ENCODE measurements at places on chromosomes 7 and 10. TPM values are rescaled to one million over a fixed set of nuclear protein-coding genes. Genes with fewer than 3 reads are reported as not detected.

Gene ITPRID1
- 3.1 TPM for total RNA-seq

DNA sequence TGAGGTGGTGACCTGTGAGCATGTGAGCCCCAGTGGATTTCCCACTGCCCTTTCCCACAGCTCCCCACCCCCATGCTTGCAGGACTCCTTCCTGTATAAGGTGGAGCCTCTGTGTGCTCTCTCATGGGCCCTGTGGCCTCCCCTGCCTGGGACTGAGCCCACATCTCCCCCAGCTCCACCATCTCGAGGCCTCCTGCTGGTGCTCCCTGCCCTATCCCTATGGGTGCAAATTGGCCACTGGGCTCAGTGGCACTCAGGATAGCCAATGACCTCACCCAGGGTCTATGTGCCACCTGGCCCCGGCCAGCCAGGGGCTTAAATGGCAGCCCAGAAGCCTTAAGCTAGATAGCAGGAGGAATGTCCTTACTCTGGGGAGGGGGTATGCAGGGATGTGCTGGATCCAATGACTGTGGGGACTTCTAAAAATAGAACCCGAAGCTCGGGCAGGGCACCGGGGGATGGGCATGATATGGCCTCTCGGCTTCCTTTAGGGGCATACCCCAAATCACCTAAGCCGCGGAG lies 2.0 kb downstream of the LDB3 start:
- H3K27me3 ChIP-seq = peaks cover 4% of the 10 kb centered on the region
- H3K27ac ChIP-seq = no peak overlapping the region
- H3K36me3 ChIP-seq = no peaks in the 10 kb centered on the region
- no peak overlapping the region for H3K4me3 ChIP-seq
- DNase-seq = no peak

- no peak overlapping the region for H3K4me3 ChIP-seq
- DNase-seq = no peak
- H3K36me3 ChIP-seq = peaks cover 2% of the 10 kb centered on the region
- no peaks in the 10 kb centered on the region for H3K27me3 ChIP-seq
- H3K27ac ChIP-seq = no peak overlapping the region
Observed at GRCh38 chr7:491292-491957, 28.2 kb downstream of the PDGFA start.

DNA sequence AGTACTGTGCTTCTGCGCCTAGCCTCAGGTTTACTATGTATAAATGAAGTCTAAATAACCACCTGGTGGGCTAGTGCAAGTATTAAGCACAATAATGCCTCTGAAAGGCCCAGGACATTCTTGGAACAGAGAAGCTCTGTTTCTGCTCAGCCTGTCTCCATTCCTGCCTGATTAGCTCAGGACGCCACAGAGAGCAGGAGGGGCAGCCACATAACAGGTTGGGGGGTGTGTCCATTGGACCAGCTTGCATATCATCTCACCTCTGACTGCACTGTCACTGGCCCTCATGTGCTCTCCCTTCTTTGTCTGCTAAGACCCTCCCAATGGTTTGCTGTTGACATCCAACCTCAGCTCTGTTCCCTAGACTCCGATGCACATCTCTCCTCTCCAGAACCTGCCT lies 52.8 kb upstream of the IKZF1 start:
- no peak for DNase-seq
- H3K27ac ChIP-seq = no peak overlapping the region
- H3K4me3 ChIP-seq = no peak overlapping the region
- peaks cover 10% of the 10 kb centered on the region for H3K27me3 ChIP-seq
- H3K36me3 ChIP-seq = no peaks in the 10 kb centered on the region

DNA sequence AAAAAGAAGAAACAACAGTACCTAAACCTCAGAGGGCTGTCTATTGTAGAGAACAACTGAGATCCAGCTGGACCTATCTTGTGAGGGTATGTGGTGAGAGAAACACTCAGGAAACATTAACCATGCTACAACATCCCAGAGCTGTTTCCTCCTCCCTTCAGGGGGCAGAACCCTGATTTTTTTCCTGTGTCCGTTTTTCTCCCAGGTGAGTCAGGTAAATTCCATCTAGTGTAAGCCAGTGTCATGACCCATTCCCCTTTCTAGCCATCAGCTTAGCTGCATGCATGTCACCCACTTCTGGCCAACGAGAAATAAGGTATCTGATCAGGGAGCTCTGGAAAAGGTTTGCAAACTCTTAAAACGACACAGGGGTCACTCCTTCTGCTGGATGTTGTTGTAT lies 103.8 kb downstream of the DNMBP start:
- H3K27me3 ChIP-seq = no peaks in the 10 kb centered on the region
- H3K4me3 ChIP-seq = no peak overlapping the region
- no peak for DNase-seq
- peaks cover 27% of the 10 kb centered on the region for H3K36me3 ChIP-seq
- H3K27ac ChIP-seq = no peak overlapping the region

Gene TDRD1
- total RNA-seq = not detected

DNA sequence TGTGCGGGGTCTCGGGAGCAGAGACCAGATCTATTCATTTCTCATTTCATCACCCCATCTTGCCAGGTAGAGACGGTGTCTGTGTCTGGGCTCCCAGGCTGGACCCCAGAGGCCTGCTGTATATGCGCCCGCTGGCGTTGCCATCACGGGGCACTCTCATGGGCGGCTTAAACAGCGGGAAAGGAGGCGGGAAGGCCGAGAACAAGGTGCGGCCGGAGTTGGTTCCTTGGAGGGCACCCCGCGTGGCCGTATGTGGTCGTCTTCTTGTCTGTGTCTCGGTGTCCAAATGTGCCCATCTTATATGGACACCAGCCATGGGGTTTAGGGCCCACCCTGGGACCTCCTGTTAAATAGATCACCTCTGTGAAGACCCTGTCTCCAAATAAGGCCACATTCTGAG lies 2.1 kb upstream of the CFAP46 start:
- H3K4me3 ChIP-seq = no peak overlapping the region
- no peak overlapping the region for H3K27ac ChIP-seq
- no peak for DNase-seq
- H3K36me3 ChIP-seq = no peaks in the 10 kb centered on the region

- peaks cover 16% of the 10 kb centered on the region for H3K4me1 ChIP-seq
- H3K36me3 ChIP-seq = no peaks in the 10 kb centered on the region
- H3K27ac ChIP-seq = peak within 1 kb of the TSS; percentile 99
- H3K4me3 ChIP-seq = peak within 1 kb of the TSS; percentile 96
- no peaks in the 10 kb centered on the region for H3K27me3 ChIP-seq
- peak; percentile 91 for DNase-seq
Observed at GRCh38 chr7:129952653-129953560, at the start of gene UBE2H. Gene UBE2H, minus strand, starts transcription at chr7:129952960. Its CDS starts 405 bp downstream, at chr7:129952555.

Gene BBS9
- 22.8 TPM for total RNA-seq

GRCh38 chr7:37657816-37658215 lies 25.8 kb upstream of the GPR141 start:
- no peak overlapping the region for H3K27ac ChIP-seq
- no peak for DNase-seq
- H3K36me3 ChIP-seq = no peaks in the 10 kb centered on the region
- H3K27me3 ChIP-seq = no peaks in the 10 kb centered on the region
- peaks cover 7% of the 10 kb centered on the region for H3K4me1 ChIP-seq

Gene NCOA4
- 88.3 TPM for total RNA-seq

- H3K27ac ChIP-seq = no peak overlapping the region
- no peaks in the 10 kb centered on the region for H3K4me1 ChIP-seq
- DNase-seq = no peak
- H3K4me3 ChIP-seq = no peak overlapping the region
Observed at GRCh38 chr10:132229834-132230556, 43.2 kb downstream of the DPYSL4 start.

DNA sequence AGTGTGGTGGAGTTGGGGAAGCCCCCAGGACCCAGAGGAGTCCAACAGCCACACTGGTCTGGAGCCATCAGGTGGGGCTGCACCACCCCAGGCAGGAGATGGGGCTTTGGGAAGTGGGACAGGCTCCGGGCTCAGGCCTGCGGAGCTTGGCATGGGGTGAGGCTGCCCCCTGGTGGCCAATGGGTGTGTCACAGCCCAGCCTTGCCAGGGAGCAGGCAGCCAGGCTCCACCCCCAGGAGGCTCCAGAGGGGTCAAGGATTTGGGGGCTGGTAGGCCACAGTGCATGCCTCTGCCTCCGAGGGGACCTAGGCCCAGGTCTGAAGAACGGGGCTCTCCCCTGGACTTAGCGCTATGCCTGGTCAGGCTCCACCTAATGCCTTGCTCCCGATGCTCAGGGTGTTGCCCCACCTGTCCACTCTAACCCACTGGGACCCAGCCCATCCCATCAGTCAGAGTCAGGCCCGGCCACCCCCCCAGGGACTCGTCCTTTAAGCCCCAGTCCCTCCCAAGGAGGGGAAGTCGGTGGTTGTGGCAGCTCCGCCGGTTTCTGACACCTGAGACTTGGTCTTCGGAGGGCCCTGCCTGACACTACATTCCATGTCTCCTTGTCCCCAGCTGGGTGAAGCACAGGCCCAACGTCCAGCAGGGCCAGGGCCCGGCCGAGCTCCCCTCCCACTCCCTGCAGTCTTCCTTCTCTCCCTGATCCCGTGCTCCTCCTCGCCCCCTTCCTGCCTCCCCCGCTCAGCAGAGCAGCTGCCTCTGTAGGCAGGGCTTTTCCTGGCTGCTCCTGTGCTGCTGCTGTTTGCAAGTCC lies 11.3 kb upstream of the SAMD8 start:
- DNase-seq = peak; percentile 89
- no peaks in the 10 kb centered on the region for H3K27me3 ChIP-seq

DNA sequence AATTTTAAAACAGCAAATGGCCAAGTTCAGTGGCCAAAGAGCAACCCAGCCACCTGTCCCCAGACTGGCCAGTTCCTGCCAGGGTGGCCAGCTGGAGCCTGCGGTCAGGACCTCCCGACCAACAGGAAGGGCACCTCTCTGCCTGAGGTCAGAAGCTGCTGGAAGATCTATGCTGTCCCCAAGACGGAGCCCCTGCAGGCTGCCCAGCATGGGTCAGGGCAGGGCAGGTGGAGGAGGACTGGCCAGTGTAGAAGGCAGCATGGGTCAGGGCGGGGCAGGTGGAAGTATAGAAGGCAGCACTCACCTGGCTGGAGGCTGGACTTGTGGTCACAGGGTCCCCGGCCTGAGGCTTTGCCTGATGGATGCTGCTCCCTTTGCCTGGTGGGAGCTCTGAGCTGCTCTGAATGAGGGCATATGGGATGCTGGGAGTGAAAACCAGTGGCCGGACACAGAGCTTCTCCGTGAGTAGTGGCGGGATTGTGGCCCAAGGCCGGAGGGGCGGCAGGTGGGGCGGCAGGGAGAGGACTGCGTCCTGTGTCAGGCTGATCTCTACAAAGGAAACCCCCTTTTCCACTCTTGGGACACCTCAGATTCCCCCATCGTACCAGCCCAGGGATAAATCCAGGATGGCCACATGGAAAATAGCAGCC lies 229.2 kb downstream of the TCERG1L start:
- no peak overlapping the region for H3K4me3 ChIP-seq
- peaks cover 2% of the 10 kb centered on the region for H3K4me1 ChIP-seq
- H3K36me3 ChIP-seq = no peaks in the 10 kb centered on the region
- H3K27me3 ChIP-seq = peaks cover 30% of the 10 kb centered on the region
- no peak overlapping the region for H3K27ac ChIP-seq

Gene LRGUK
- total RNA-seq = 2.6 TPM

Gene CALML3
- total RNA-seq = not detected

Gene C10orf105
- not detected for total RNA-seq

Gene KAT6B
- total RNA-seq = 75.4 TPM

Gene UNCX
- total RNA-seq = not detected

GRCh38 chr7:36456138-36456537 lies 66.5 kb downstream of the ANLN start:
- peaks cover 10% of the 10 kb centered on the region for H3K4me1 ChIP-seq
- no peak for DNase-seq
- no peak overlapping the region for H3K27ac ChIP-seq
- H3K36me3 ChIP-seq = peaks cover 8% of the 10 kb centered on the region

DNA sequence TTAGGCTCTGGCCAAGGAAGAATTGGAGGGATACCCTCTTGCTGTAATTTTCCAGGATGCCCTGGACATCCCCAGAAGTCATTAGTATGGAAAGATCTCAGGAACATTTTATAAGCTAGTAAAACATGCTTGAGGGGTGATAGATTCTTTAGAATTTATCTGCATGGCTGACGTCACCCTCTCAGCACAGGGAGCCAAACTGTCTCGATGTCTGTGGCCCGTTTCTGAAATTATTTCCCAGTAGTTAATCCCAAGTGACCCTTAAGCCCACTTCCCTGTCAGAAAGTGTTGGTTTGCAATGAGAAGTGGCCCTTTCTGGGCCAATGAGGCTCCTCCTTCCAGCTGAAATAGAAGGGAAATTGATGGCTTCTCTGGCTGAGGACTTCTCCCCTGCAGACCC lies 184.5 kb upstream of the BMPER start:
- no peak overlapping the region for H3K27ac ChIP-seq
- H3K4me1 ChIP-seq = peaks cover 17% of the 10 kb centered on the region
- peaks cover 1% of the 10 kb centered on the region for H3K36me3 ChIP-seq
- peaks cover 23% of the 10 kb centered on the region for H3K27me3 ChIP-seq
- no peak for DNase-seq

DNA sequence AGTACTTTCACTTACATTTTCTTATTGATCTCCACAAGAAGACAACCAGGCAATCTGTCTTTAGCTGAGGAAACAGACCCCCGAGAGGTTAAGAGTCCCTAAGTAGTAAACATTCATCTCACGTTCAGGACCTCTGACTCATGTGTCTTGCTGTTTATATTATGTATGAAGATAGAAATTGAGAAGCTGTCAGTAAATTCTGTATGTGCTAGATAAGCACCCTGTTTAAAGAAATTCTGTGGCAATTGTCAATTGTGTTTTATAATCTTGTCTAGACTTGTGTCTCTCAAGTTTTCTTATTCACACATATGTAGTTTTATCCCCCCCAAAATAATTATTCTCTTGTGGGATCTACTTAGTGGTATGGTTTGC lies 14.5 kb downstream of the ADK start:
- no peak for DNase-seq
- no peak overlapping the region for H3K27ac ChIP-seq

Gene CALHM3
- 1.3 TPM for total RNA-seq

Gene DNAH11
- total RNA-seq = 1.6 TPM

DNA sequence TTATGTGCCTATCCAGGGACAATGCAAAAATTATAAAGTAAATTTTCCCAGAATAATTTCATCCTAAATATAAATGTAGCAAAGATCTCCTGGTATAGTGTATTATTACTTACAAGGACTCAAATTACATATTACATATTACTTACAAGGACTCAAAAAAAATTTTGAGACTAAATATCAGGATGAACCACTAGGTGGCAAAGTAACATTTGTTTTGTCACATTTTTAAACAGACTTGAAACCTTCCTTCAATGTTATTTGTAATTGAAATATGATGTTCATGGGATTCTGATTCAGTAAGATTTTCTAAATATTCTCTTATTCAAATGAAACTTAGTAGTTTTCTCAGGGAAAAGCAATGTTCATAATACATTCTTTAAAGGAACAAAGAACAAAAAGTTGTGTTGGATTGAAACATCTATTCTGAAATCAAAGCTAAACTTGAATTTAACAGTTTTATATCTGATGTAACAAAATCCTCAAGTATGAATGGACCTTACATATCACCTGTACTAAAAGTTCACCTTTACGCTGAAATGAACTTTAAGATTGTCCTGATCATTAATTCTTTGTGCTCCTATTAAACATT lies 74.3 kb upstream of the GNAI1 start:
- H3K4me3 ChIP-seq = no peak overlapping the region
- H3K27me3 ChIP-seq = no peaks in the 10 kb centered on the region
- no peak for DNase-seq
- H3K27ac ChIP-seq = no peak overlapping the region
- peaks cover 5% of the 10 kb centered on the region for H3K4me1 ChIP-seq
- peaks cover 2% of the 10 kb centered on the region for H3K36me3 ChIP-seq
